ENCODE measurements at places on chromosomes 11 and 22.

DNA sequence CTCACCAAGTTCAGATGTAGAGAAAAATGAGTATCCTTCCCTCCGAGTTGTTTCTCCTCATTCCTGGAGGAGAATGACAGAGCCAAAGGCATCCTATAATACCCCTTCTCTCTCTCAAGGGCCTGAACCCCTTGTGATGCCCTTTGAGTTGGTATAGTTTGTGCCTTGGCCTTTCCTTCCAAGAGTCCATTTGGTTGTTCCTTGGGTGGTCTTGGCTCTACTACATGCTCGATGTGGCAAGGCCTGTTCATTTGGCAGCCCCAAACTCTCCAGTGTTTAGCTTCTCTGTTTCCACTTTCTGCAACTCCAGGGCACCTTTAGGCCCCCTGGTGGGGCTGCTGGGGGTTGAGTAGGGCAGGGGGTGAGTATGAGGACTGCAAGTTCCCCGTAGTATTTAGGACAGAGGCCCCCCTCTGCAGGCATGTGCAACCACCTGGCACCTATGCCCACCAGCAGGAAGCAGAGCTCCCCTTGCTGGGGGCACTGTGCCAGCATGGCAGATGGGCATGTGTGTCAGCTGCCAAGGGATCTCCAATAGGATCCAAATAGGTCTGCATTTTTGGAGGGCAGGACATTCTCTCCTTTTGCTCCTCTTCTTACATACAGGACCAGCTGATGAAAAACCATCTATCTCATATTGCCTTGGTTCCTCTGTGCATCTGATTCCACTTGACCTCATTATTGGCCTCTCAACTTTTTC, 217.2 kb upstream of the CADM1 start:
- DNase-seq, result peak; percentile 39

- no peak for DNase-seq
These were observed 19.8 kb upstream of the TIMP3 start for GRCh38 chr22:32781695-32782094.

- no peak for DNase-seq
These were observed 138.2 kb downstream of the BBOX1 start for GRCh38 chr11:27178859-27179258.

- DNase-seq, result no peak
These were observed 43.5 kb downstream of the FANCF start for GRCh38 chr11:22582151-22582410.

- no peak for DNase-seq
These were observed 63.0 kb upstream of the NUP160 start for GRCh38 chr11:47911149-47911548.

GRCh38 chr11:13357232-13357631, 79.6 kb downstream of the BMAL1 start:
- DNase-seq, result no peak

DNA sequence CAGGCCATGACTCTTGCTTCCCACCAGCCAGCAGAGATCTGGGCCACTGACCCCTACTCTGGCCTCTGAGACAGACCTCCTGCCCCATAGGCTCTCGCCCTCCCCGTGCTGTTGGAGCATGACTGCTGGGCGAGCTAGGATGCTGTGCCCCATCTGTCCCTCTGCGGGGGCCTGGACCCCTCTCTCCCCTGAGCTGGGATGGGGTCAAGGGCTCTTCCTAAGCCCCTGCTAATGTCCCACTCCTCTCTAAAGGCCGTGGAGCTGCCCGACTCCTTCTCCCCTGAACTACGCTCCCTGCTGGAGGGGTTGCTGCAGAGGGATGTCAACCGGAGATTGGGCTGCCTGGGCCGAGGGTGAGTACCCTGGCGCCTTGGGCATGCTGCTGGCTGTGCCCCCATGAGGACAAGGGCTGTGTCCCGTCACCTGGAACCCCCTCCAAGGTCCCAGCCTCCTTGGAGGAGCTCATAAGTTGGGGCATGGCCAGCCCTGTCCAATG, 6.2 kb upstream of the ANKRD13D start:
- DNase-seq, result no peak

DNA sequence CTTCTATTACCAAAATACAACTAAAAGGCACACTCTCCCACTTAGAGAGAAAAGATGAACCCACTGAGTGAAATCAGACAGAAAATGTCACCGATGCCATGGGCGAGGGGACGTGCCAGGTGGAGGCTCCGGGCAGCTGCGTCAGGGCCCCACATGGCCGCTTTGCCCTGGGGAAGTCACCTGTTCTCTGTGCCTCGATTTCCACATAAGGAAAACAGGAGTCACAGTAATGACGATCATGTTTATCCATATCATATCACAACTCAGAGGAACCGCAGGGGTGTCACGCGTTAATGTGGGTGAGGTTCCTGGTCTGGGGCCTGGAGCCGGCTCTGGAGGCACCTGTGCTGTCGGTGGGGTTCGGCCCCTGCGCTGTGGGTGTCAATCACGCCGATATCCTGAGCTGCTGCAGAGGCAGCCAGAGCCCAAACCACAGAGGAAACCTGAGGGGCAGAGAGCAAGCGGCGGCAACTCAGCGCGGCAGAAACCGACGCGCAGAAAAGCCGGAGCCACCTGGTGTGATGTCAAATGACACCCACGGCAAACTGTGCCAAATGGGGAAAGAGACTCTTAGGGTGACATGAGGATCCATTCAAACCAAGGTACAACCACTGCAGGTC, 243.7 kb downstream of the BRD1 start:
- DNase-seq, result no peak

DNA sequence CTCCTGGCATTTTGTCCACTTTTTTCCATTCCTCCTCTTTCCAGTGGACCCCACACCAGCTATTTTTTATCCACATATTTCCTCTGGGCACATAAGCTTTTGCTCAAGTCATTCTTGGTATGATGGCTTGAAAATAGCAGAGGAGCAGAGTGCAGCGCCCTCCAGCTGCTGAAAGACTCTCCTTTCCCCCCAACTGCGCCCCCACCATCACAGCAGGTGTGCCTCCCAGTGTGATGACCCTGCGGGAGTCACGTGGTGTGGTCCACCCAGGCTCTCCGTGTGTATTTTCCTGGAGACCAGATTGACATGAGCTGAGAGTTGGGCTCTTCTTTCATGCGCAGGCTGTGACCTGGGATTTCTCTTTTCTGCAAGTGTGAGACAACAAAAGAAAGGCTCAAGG, 1241.6 kb downstream of the TBC1D22A start:
- no peak for DNase-seq

DNA sequence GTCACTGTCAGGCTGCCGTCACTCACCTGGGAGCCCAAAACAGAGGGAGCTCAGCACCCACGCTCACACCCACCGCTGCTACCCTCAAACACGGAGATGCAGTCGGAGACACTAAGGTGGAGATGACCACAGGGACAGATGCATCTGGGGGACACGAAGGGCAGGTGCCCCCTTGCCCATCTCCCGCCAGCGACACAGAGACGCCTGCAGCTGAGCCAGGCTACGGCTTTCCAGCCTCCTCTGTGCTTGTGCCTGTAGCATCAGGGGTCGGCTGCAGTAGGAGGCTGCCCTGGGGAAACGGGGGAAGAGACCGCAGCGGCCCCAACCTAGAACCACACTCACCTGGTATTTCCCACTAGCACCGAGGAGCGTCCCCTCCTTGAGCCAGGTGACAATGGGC, 19.3 kb downstream of the IGSF9B start:
- no peak for DNase-seq

DNA sequence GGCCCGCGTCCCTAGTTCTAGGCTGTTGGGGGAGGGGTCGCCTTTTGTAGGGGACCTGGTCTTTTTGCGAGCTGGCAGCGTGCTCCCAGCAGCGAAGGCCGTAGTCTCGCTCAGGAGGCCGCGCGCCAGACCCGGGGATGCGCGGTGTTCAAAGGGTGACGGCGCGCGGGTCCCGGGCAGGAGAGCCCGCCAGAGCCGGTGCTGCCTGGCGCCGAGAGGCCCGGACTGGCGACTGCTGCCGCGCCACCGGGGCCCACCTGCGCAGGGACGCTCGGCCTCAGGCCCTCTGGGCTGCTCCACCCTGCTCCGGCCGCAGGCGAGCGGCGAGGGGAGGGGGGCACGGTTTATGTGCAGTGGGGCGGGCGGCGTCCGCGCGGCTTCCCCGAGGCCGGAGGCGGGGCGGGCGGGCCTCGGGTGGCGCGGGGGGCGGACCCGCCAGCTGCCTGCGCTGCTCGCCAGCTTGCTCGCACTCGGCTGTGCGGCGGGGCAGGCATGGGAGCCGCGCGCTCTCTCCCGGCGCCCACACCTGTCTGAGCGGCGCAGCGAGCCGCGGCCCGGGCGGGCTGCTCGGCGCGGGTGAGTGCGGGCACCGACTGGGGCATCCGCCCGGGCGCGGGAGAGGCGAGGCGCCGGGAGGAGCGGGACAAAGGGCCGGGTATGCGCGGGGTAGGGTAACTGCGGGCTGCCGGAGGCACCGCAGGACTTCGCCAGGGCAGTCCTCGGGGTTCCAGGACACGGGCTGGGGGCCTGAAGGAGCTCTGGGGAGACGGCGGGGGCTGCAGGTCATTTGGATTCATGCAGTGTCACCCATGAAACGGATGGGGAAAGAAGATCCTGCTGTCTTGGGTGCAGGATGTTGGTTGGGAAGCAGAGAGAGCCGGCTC, at the start of gene PRSS23:
Gene PRSS23 (plus strand): TSS at position 467 of the 884 bp plus-strand sequence. CDS start 7,102 bp downstream, outside the sequence.
- peak; percentile 61 for DNase-seq

DNA sequence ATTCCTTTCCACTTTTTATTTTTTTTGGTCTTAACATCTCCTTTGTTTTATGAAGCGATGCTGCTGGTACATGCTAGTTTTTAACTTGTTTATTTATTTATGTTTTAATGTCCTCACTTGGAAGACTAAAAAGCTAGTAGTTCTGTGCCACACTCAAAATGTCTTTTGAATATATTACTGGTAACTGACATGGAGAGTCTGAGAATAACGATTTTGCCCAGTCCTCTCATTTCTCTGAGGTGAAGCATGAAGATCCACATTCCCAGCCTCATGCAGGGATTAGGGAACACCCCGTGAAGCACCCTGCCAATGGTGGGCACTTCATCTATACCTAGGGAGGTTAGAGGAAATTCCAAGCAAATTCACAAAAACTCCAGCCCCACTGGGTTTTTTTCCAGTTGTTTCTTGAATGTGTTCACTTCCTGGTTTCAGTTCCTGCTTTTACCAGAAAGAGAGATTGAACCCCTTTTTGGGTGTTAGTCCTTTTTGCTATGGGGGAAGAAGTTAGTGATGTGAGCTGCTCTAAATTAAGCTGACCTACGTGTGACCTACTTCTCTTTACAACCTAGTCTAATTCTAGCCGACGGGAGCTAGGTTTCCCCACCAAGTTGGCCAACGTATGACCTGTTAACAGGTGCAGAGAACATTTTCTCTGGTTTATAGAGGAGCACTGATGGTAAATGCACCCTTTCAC, 106.1 kb downstream of the SLC1A2 start:
- no peak for DNase-seq

- peak; percentile 13 for DNase-seq
These were observed 12.8 kb upstream of the CLPB start for GRCh38 chr11:72446929-72447769.

DNA sequence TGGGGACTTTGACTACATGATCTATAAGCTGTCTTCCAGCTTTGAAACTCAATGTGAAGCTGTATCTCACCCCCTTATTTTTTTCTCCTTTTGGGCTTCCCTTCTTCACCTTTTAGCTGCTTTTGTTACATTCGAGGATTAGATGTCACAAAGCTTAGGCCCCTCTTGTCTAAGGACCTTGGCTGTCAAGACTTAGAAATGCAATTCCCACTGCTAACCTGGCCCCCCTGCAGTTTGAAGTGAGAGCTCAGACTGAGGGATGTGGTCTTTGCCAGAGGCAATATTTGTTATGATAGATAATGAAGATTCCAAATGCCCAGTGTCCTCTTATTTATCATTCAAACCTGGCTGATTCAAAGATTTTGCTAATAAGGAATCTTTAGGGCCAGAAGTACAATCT, 128.3 kb downstream of the ARL14EP start:
- DNase-seq, result no peak

DNA sequence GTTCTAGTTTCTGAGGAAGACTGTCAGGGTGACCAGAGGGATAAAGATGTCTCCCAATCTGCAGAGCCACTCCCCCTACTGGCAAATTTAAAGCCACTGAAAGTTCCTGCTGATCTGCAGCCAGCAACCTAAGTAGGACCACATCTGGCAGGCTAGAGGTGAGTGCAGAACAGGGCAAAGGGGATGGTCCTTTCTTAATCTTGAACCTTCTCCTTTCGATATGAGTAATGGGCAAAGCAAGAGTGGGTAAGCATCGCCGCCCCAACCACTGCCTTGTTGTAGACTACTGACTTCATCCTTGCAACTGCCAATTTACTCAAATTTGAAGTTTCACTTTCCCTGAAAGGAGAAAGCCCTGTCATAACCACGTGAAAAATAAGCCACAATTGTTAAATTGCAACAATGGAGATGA, 30.7 kb downstream of the SCUBE2 start:
- no peak for DNase-seq

DNA sequence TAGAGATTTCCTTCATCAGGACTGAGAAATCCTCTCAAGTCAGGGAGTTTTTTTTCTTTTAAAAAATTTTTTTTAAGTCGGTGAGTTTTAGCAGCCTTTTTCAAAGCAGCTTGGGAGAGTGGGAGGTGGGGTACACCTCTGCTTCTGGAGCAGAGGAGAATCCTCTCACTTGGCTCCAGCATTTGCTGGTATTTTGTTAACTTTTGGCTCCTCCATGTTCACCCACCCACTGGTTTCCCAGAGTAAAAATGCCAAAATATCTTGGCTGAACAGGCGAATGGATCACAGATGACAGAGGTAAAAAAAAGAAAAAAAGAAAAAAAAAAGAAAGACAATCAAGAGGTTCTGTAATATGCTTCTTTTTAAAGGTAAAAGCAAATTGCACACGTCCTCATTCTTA, 68.0 kb downstream of the GAB2 start:
- DNase-seq, result no peak

GRCh38 chr11:36309779-36310178, 13.7 kb downstream of the PRR5L start:
- no peak for DNase-seq

- no peak for DNase-seq
These were observed 17.4 kb downstream of the POU2F3 start for GRCh38 chr11:120257346-120257745.

- DNase-seq, result no peak
These were observed 2.2 kb upstream of the TMPRSS13 start for GRCh38 chr11:117931331-117931950.
